Adrenal gland (tissue), 19 donors: ENCODE measurements at places on chromosomes 4 and X. TPM values are rescaled to one million over a fixed set of nuclear protein-coding genes. Genes with fewer than 3 reads are reported as not detected.
A peak's percentile ranks its signal among the peaks of the same experiment; 100 is the strongest.

DNA sequence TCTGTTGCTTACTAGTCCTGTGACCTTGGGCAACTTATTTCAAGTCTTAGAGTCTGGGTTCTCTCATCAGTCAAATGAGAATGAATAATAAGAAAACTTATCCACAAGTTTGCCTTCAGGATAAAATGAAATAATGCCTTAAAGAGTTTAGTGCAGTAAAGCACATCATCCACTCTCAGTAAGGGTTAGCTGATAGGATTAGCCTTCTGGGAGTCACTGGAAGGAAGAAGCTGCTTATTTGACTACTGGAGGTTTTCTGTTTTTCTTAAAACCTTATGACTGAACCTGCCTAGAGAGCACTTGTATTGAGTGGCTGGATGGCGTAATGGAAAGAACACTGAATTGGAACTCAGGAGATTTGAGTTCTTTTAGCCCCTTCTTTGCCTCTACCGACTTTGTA lies 1.8 kb downstream of the RNF128 start:
- H3K27ac ChIP-seq, result peak overlapping the region; percentile 87
- H3K36me3 ChIP-seq, result no peaks in the 10 kb centered on the region
- no peak overlapping the region for H3K4me3 ChIP-seq
- H3K27me3 ChIP-seq, result peaks cover 21% of the 10 kb centered on the region
- peak; percentile 8 for DNase-seq

DNA sequence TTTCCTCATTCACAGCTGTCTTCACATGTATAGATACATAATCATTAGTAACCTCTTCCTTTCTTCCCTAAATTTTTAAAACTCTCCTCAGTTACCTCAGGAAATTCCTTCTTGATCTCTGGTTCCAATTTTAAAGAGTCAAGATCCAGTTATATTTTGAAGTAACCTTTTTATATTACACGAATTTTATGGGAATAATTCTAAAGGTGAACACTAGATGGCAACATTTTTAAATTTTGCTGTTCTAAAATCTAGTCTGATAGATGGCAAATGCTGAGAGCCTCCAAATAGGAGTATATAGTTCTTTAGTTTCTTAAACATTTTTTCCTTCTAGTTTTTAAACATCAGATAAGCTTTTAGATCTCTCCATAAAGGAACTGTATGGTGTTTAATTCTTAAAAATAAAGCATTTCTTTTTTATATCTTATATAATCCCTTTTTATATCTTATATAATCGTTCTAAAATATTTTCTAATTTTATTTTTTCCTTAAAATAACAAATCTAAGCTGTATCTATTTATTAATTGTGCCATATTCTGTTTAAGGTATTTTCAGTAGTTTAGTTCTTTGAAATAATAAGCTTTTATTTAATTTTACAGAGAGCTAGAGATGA lies 37.9 kb upstream of the PAPSS1 start:
- H3K27me3 ChIP-seq, result no peaks in the 10 kb centered on the region
- no peak overlapping the region for H3K27ac ChIP-seq
- DNase-seq, result no peak
- no peaks in the 10 kb centered on the region for H3K36me3 ChIP-seq

PITX2 gene
- total RNA-seq, result not detected

- H3K27me3 ChIP-seq, result no peaks in the 10 kb centered on the region
- DNase-seq, result peak; percentile 71
- no peak overlapping the region for H3K4me3 ChIP-seq
- H3K4me1 ChIP-seq, result peaks cover 25% of the 10 kb centered on the region
Measured at GRCh38 chr4:139015948-139016471, 429 bp downstream of the NOCT start.

RAB9B gene
- 2.2 TPM for total RNA-seq

DNA sequence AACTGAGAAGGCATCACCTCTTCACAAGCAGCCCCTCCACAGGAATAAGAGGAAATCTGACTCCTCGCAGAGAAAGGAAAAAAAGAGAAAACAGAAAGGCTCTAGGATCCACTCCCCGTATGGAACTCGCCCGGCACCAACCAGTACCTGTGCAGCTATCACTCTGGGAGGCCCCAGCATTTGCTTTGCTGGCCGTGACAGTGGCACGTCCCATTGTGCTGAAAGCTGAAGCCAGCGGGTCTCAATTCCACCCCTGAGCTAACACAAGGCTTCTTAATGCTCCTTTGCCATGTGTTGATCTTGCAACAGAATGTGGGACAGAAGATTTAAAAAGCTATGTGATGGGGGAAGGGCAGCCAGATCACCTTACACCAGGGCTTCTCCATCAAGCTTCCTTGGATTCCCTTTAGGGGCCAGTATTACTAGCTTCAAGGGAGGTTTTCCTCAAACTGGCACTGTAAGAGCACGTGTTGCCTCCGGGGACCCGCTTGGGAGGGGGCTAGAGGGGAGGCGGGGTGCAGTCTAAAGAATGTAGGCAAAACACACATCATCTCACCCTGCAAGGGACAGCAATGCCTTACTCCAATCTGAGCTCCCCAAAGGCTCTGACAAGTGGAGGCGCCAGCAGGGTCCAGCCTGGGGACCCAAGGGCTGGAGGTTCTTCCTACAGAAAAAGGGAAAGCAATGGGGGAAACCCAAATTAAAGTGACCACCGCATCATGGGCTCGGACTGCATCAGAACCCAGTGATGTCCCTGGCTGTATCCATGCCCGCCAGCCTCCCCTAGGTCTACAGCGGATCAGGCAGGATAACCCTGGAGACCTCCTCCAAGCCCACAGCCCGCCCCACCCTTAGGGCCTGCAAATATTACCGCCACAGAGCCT lies 1.2 kb downstream of the USP46 start:
- no peaks in the 10 kb centered on the region for H3K27me3 ChIP-seq
- peaks cover 11% of the 10 kb centered on the region for H3K4me1 ChIP-seq
- H3K27ac ChIP-seq, result peak overlapping the region; percentile 97

- no peak for DNase-seq
- no peaks in the 10 kb centered on the region for H3K4me1 ChIP-seq
- H3K4me3 ChIP-seq, result no peak overlapping the region
Measured at GRCh38 chrX:107780525-107780924, 3.0 kb downstream of the NCBP2L start.

XG gene
- total RNA-seq, result not detected

RBMXL3 gene
- total RNA-seq, result not detected

DNA sequence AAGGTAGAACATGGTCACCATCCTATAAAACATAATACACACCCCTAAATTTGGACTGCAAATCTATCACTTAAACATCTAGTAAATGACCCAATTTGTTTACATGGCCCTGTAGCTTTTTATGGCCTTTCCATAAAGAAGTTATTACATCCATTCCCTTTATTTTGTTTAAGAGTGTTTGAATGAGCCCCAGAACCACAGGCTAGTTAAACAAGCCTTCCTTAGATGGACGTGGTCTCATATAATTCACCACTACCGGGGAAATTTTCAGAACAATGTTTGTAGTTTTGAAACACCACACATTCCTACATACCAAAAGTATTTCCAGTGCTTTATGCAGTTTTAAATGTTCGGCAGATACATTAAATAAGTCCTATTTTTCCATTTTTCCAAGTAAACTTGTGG lies 12.3 kb downstream of the PDGFC start:
- no peaks in the 10 kb centered on the region for H3K36me3 ChIP-seq
- H3K4me1 ChIP-seq, result peaks cover 8% of the 10 kb centered on the region
- H3K27me3 ChIP-seq, result no peaks in the 10 kb centered on the region
- H3K27ac ChIP-seq, result no peak overlapping the region
- no peak overlapping the region for H3K4me3 ChIP-seq

RPL9 gene
- 1,773 TPM for total RNA-seq

DNA sequence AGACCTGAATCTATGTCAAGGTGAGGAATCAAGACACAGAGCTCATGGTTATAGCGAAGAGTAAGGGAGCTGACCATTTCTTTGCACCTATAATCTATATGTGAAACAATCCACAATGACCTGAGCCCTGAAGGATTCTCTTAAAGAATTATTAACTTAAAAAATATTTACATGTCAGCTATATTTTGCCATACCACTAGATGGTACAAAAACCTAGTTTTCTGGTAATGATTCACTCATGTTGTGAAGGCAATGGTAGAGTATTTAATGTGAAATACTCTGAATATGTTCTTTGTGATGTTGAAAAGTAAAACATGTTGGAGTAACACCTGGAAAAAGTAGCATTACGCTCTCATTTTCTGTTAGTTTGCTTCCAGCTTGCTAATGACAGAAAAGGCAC lies 40.0 kb downstream of the VGLL1 start:
- H3K36me3 ChIP-seq, result no peaks in the 10 kb centered on the region
- H3K27ac ChIP-seq, result no peak overlapping the region

DNA sequence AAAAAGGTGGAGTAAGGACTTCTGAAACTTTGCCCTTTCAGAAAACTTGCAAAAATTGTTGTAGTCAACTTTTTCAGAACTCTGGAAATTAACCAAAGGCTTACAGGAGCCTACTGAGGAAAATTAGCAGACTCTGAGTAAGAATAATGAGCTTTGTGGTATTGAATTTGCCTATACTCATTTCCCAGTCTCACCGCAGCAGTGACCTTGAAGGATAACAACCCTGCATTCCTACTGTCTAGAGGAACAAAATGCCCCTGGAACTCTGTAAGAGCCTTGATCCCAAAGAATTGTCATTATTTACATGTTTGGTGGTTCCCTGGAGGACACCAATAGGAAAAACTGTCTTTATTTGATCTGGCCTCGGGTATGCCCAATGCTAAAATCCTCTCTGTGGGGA lies 57.9 kb downstream of the MND1 start:
- H3K27me3 ChIP-seq, result no peaks in the 10 kb centered on the region
- no peak overlapping the region for H3K27ac ChIP-seq
- no peaks in the 10 kb centered on the region for H3K4me1 ChIP-seq
- H3K4me3 ChIP-seq, result no peak overlapping the region
- no peak for DNase-seq

DNA sequence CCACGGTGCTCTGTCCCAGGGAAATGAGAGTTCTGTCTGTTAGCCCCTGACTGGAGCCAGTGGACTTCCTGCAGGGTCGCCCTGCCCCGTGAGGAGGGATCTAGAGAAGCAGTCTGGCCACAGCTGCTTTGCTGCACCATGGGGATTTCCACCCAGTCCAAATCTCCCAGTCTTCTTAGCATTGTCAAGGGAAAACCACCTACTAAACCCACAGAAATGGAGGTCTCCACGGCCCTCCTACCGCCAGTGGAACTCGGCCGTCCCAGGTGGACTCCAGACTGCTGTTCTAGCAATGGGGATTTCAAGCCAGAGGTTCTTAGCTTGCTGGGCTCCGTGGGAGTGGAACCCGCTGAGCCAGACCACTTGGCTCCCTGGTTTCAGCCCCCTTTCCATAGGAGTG lies 133.3 kb upstream of the PCDH7 start:
- H3K4me1 ChIP-seq, result no peaks in the 10 kb centered on the region
- no peaks in the 10 kb centered on the region for H3K27me3 ChIP-seq
- H3K4me3 ChIP-seq, result no peak overlapping the region
- H3K36me3 ChIP-seq, result no peaks in the 10 kb centered on the region
- no peak overlapping the region for H3K27ac ChIP-seq
